ENCODE measurements at places on chromosomes 13 and 19.

DNA sequence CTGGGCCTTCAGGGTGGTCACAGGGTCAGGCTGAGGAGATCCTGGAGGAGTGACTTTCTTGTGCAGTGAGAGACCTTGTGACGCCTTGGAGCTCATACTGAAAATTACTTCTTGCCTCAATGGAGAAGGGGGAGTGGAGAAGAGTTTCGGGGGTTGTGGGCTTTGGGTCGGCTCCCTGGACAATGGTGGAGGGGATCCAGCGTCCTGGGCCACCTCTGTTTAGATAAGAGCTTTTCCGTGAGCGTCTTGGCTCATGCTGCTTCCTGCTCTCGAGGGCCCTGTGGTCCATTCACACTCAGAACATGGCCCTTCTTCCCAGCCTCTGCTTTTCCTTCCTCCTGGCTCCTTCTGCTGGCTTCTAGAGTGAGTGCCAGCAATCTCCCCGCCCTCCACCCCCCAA, 81.9 kb downstream of the FLT1 start:
- DNase-seq: no peak

GRCh38 chr19:31408460-31409124, 59.4 kb upstream of the TSHZ3 start:
- no peak for DNase-seq

DNA sequence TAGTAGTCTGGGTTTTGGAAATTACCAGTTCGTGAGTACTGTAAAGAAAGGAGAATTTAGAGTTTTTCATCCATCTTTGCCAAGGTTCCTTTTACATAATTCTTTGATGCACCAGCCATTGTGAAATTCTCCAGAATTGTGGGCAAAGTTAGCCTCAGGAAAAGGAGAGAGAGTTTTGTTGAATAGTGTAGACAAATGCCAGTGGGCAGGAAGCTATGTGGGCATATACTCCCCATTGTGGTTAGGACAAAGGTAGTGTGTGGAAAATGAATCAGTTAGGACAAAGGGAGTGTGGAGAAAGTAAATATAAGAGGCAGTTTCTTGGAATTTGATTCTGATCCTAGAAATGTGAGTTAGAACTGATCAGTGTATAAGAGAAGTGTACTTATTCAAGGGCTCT, 67.9 kb downstream of the PCCA start:
- DNase-seq: no peak

- no peak for DNase-seq
Observed at GRCh38 chr19:17025991-17026658, 485 bp downstream of the CPAMD8 start.

DNA sequence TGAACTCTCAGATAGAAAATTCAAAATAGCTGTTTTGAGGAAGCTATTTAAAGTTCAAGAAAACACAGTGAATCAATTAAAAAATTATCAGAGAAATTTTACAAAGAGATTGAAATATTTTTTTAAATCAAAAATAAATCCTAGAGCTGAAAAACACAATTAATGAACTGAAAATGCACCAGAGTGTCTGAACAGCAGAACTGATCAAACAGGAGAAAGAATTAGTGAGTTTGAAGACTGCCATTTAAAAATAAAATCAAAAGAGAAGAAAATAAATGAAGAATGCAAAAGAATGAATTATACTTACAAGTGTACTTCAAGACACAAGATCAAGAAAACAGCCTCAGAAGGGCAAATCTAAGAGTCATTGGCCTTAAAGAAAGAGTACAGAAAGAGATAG, 1000.2 kb upstream of the ATXN8OS start:
- no peak for DNase-seq

GRCh38 chr19:27901078-27901477, 1311.9 kb downstream of the UQCRFS1 start:
- no peak for DNase-seq

- no peak for DNase-seq
Observed at GRCh38 chr13:35285677-35286076, 190.8 kb downstream of the MAB21L1 start.

DNA sequence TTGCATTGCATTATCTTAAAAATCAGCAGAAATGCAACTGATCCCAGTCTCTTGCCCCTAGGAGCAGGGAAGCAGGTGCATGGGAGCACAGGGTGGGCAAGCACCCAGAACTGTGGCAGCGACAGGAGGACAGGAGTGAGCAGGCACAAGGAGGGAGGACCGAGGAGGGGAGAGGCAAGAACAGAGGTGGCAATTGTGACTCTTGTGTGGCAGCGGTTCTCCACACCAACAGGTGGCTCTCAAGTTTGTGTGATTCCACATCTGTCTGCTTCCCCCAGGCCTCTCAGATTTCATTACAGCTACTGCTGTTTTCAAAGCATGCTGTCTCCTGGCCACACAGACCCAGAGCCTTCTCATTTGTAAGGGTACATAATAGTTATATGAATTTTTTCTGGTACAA, 108.5 kb downstream of the STK24 start:
- no peak for DNase-seq

DNA sequence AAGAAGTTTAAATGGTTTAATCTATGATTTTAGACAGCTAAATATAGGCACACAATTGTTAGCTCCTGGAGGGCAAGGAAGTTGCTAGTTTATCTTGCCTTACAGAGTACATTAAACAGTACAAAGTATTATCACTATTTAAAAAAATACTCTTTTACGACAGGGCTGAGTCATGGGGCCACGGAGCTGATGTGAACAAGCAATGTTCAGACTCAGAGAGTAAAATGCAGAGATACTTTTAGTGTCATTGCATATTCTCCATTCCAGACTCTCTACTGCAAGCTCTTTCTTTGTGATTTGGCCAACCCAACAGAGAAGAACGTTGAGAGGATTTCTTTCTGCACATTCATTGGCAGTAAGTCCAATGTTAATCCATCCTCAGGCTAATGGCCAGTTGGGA, 352.4 kb downstream of the SPRY2 start:
- DNase-seq: no peak

GRCh38 chr13:92103689-92104153, 705.3 kb downstream of the GPC5 start:
- DNase-seq: no peak

DNA sequence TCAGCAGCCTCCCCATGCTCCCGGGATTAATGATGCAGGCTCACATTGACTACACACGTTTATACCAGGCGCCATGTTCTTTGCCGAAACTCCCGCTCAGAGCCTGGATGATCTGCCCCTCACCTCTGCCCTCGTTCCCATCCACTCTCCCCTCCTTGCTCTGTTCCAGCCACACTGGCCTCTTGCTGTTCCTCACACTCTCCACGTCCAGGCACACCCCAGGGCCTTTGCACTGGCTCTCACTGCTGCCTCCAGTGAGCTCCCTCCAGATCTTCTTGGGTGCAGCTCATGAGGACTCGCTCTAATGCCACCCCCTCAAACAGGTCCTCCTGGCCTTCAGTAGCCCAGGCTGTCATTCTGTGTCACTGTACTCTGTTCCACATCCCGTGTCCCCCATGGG, 39.2 kb downstream of the DPF1 start:
- no peak for DNase-seq

GRCh38 chr19:35294328-35294727, 2.4 kb downstream of the MAG start:
- no peak for DNase-seq

DNA sequence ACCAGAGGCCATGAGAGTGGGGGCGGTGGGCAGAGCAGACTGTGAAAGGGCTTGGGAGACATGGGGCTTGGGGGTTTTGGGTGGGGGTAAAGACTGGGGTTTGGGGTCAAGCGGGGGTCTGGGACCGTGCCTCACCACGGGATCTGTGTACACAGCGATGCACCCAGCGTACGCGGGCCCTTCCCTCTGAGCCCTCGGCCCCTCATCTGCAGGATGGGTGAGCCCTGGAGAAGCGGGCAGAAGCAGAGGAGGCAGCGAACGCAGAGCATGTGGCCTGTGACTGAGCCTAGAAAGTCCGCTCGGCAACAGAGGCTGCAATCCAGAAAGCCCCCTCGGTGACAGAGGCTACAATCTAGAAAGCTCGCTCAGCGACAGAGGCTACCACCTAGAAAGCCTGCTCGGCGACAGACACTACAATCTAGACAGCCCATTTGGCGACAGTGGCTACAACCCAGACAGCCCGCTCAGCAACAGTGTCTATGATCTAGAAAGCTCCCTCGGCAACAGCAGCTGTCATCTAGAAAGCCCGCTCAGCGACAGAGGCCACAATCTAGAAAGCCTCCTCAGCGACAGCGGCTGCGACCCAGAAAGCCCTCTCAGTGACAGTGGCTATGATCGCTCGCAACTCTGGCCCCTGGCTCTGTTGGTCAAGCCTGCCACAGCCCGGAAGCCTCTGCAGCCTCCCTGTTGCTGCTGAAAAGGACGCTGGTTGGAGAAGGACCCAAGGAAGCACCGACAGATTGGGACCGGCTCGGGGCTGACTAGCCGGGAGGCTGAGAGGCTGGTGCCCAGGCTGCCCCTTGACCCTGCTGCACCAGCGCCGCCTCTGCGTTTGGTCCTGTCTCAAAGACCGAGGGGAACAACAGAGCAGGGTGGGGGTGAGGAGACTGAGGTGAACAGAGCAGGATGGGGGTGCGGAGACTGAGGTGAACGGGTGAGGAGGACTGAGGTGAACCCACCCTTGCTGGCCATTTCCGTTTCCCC, 68.6 kb downstream of the SPACA7 start:
- DNase-seq: no peak

GRCh38 chr19:49680421-49681351, 3.6 kb downstream of the PRMT1 start:
- DNase-seq: peak; percentile 92

- no peak for DNase-seq
Observed at GRCh38 chr19:6000228-6000847, 22.4 kb upstream of the RANBP3 start.

DNA sequence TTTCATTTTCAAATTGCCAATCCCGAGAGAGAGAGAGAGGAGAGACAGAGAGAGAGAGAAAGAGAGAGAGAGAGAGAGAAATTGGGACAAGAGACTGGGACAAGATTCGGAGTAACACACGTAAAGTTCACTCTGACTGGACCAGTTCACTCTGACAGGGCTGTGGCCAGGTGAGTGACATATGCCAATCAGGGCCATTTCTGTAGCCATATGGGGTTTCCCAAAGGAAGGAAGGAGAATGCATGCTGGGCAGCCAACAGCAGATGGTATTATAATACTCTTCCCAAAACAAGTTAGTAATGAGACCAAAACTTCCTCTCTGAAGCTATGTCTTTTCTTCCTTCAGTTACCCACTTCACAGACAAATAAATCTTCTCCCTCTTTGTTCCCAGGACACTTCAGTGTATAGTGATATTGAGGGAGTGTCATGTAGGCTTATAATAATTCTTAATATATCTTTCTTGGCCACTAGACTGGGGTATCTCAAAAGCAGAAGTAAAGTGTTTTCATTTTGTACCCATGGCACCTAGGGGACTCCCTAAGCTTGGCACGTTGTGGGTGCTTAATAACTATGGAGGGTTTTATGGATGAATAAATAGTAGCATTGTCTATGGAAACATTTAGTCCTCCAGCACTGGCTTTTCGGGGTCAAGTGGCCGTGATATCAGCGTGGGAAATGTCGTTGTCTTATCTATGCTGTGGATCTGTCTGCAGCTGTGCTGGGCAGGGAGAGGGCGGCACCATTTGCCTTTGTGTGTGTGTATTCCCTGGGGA, 51.6 kb downstream of the SERP2 start:
- DNase-seq: no peak

DNA sequence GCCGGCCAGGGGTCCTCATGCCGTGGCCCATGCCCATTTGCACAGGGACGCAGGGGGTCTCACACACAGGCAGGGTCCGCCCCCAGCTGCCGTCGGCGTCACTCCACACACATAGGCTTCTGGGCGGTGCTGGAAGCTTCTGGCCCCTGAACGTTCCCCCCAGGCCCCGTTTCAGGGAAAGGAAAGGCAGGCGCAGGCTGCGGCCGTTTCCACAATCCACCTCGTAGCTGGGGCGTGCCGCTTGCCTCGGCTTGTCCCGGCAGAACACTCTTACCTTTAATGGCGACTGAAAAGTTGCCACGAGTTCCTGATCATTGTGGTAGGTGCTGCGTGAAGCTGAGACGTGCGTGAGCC, 53.4 kb downstream of the MCF2L start:
- no peak for DNase-seq

DNA sequence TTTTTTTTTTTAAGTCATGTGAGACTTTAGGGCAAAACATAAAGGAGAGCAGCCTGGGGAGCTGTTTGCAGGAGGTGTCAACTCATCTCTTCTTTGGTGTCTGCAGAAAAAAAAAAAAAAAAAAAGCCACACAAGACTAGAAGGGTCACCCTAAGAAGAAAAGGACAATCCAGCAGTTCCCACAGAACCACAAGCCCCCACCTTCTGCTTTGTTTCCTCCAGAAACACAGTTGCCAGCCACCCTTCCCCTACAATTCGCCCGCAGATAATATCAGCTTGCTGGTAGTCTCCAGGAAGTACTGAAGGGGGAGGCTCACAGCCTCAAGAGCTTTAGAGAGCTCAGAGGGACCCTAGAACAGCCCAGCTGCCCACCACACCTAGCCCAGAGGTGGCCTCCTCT, 22.3 kb upstream of the ZBTB7A start:
- no peak for DNase-seq

- DNase-seq: no peak
Observed at GRCh38 chr19:20416661-20417060, 148.9 kb downstream of the ZNF737 start.

GRCh38 chr13:69274231-69274630, 833.4 kb upstream of the ATXN8OS start:
- no peak for DNase-seq

DNA sequence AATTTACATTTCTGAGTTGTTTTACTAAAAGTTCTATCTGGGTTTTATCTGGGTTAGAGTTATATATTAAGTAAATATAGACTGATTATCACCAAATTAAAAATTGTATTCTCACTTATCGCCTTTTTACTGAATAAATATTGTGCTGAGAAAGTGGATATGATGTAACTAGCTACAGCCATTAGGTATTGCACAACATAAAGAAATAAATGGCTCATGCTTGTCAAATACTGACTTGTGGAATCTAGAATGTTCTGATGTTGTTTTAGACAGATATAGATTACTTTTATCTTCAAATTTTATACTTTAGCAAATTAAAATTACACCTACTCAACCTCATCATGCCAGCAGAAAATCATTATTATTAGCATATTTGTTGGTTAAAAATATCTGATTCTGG, 1277.1 kb upstream of the MIR17HG start:
- no peak for DNase-seq

- no peak for DNase-seq
Observed at GRCh38 chr19:591099-591958, 1.6 kb downstream of the HCN2 start.

- no peak for DNase-seq
Observed at GRCh38 chr19:36256853-36257519, 42.1 kb downstream of the ZNF146 start.

Measured in body of pancreas (tissue), 4 donors.